ENCODE measurements at places on chromosomes 13 and 19.
A peak's percentile ranks its signal among the peaks of the same experiment; 100 is the strongest.

GRCh38 chr13:81442904-81443303 lies 1102.0 kb upstream of the SPRY2 start:
- DNase-seq = no peak

DNA sequence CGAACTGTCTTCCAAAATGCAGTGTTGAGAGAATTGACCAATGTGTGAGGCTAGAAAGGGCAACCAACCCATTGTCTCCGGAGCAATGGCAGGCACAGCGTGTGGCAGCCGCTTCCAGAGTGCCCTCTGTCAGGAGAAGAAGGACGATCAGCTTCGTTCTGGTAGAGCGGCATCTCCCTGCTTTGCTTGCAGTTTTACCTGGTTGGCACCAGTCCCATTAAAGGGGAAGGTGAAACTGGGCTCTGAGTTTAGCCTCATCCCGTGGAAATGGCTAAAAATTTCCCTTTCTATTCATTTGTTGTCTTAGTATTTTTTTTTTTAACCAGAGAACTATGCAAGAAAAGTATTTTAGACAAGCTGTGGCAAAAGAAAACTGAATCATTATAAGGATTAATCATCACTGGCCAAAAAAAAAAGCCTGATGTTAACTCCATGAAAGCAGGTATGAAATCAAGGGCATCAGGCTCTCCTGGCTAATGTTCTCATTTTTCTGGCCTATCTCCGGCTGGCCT lies 81.5 kb upstream of the SLC7A1 start:
- DNase-seq = no peak

DNA sequence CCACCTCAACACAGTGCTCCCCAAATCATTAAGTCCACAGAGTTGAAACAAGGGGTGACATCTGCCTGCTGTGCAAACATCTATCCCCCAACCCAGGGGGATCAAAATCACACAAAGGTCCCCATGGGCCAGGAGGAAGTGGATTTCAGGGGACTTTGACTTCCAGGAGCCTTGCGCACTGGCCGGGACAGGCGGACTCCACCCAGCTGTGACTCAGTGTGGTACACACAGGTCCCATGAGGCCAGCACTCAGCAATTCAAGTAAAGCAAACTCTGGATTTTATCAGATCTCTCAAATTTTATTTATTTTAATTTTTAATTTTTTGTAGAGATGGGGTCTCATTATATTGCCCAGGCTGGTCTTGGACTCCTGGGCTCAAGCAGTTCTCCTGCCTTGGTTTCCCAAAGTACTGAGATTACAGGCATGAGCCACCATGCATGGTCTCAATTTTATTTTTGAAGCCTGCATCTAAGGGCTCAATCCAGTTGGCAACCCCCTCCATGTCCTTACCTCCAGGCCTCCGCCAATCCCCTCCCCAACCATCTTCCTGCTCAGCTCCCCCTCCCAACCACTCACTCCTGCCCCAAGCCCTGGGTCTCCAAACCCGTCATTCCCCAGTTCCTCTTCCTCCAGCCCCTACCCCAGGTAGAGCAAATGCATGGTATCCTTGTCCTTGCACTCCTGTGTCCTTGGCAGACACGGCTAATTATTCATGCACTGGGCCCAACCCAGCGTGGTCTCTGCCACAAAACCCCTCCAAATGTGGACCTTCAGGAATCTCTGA lies 18.2 kb downstream of the ARHGAP33 start:
- DNase-seq = no peak

DNA sequence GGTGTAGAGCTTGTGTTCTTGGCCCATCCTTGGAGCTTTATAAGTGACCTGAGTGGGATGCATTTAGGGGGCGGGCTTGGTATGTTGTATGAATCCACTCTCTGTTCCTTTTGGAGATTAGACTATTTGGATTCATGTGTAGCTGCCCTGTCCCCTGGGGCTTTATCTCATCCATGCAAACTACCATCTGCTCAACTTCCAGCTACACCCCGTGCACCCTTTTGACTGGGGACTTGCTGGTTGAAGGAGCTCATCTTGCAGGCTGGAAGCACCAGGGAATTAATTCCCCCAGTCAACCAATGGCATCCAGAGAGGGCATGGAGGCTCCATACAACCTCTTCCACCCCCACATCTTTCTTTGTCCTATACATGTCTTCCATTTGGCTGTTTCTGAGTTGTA lies 6.1 kb downstream of the CLEC4M start:
- DNase-seq = no peak

DNA sequence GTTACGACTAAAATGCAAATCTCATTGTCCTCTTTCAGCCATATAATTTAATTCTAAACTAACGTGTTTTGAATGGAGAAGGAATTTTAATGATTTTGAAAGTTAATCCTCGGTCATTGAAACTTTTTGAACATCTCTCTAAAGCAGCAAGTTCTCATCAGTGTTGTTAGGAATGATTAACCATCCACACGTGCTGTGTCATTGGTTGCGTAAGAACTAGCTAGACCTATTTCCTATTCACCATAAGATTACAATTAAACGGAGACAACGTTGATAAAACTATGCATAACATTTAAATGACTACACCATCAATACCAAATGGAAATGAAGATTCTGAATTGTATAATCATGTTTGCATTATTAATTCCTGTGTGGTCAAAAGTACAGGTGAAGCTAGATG lies 155.6 kb upstream of the IRS2 start:
- DNase-seq = no peak

GRCh38 chr19:43798026-43798545 lies 4.2 kb downstream of the LYPD5 start:
- no peak for DNase-seq

DNA sequence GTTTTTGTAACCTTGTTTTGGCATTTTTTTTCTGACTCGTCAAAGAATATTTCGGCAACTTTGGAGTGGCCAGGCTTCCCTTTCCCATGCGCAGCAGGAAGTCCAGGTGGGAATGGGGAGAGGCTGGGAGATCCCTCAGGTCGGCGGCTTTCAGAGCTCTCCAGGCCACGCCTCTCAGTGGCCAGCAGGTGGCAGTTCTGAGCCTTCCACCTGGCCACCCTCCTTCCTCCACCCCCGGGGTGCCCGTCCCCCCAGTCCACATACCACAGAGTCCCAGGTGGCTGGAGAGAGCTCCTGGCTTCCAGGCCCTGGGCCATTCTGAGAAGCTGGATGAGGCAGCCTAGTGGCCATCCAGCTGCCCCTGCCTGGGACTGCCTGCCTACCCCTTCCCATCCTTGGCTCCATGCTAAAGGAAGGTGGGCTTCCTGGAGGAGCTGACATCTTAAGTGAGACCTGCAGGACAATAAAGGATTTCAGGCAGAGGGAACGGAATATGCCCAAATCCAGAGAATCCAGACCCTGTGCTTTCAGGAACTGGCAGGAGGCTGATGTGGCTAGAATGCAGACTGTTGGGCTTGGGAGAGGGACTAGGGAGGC lies 46.3 kb downstream of the CCNE1 start:
- DNase-seq = peak; percentile 29

GRCh38 chr13:98399756-98400155 lies 177.2 kb downstream of the STK24 start:
- DNase-seq = no peak

DNA sequence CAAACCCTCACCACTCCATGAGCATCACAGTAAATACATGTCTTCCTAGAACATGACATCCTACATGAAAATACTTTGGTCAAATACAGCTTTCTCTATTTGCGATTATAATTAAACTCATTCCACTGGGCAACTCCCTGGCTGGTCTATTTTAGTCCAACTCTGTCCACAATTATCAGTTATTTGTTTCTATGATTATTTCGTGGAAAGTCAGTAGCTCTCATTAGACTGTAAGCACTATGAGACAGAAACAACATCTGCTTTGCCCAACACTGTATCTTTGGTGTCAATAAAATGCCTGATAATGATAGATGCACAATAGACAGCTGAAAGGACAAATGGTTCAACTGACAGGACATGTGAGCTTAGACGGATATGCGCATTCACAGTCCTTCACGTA lies 292.0 kb downstream of the KLF12 start:
- no peak for DNase-seq

- DNase-seq = no peak
Measured at GRCh38 chr19:28009696-28010095, 1203.3 kb downstream of the UQCRFS1 start.

GRCh38 chr13:110186231-110186855 lies 120.6 kb downstream of the COL4A1 start:
- DNase-seq = no peak

- DNase-seq = peak; percentile 34
Measured at GRCh38 chr19:35673121-35673804, 6.9 kb downstream of the UPK1A start.

GRCh38 chr19:52542984-52543664 lies 15.7 kb downstream of the ZNF808 start:
- DNase-seq = no peak

GRCh38 chr13:113407531-113408393 lies 43.8 kb upstream of the GRTP1 start:
- DNase-seq = no peak

DNA sequence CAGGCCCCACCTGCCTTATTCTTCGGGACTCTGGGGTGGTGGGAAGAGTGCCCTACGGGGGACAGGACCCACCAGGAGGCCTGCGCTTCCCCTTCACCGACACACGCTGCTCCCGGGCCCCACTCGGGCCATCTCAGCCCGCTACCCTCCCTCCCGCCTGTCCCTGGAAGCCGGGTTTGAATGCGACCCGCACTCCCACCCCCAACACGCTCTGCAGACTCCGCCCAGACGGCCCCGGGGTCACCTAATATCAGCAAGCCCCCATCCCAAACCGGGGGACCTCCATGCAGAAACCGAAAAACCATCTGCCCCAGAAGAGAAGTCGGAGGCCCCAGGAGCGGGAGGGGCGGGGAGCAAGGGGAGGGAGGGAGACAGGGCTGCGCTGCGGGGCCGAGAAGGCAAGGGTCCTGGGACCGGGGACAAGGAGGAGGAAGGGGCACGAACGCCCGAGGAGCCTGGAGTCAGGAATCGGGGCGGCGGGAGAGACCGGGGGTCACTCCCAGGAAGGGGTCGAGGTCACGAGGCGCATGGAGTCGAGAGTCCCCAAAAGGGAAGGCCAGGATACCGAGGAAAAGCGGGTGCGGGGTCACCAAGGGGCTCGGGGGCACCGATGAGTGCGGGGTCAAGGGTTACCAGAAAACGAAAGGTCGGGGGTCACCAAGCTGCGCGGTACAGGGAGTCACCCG lies 766 bp downstream of the SBNO2 start:
- no peak for DNase-seq

DNA sequence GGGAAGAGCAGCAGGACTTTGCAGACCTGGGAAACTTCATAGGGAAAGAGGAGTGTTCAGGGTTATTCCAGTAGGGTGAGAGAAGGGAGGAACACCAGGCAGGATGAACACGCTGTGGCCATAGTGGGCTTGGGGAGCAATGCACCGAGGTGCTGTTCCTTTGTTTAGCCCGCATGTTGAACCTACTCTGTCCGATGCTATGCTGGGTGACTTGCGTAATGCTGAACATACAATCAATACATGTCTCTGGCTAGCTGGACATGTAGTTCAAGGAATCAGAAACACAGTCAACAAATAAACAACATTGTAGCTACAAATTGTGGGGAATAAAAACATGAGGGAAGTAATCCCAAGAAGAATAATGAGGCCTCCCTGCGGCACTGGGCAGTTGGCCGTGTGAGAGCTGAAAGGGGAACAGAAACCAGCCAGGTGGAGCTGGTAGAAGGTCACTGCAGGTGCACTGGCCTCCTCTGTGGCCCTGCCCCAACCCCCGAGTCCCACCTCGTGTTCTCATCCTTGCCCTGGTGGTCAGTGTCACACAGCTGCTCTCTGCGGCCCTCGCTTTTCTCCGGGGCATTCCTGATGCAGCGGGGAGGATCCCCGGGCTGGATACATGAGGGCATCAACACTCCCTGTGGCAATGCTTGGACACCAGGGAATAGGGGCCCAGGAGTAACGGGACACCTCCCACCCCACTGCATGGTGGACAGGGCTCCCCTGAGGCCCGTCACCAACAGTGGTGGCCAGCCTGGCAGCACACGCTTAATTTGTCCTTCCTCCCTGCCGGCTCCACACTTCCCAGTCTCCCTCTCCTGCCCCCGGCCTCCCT lies 36.9 kb upstream of the TUBGCP3 start:
- DNase-seq = no peak

- DNase-seq = no peak
Measured at GRCh38 chr13:94641409-94641941, 39.8 kb downstream of the GPR180 start.

DNA sequence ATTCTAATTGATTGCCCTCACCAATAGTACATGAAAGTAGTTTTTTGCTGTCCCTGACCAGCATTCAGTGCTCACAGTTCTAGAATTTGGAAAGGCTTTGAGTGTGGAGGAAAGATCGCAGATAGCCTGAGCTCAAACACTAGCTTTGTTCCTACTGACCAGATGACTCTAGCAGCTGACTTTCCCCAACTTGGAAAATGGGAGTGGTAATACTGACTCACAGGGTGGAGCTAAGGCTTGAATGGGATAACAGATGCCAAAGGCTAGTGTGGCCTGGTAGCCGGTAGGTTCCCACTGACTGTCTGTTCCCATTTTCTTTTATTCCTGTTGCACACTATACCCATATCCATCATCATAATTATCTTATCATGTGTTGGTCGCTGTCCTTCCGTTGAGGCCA lies 3.7 kb downstream of the ZSCAN22 start:
- DNase-seq = no peak

GRCh38 chr19:34667349-34668076 lies 9.4 kb downstream of the SCGB2B2 start:
- DNase-seq = no peak

GRCh38 chr13:36051082-36051481 lies 80.1 kb downstream of the DCLK1 start:
- no peak for DNase-seq

- DNase-seq = no peak
Measured at GRCh38 chr13:90673746-90674145, 673.7 kb upstream of the MIR17HG start.

- peak; percentile 46 for DNase-seq
Measured at GRCh38 chr19:1725100-1726064, 27.9 kb upstream of the ONECUT3 start.

DNA sequence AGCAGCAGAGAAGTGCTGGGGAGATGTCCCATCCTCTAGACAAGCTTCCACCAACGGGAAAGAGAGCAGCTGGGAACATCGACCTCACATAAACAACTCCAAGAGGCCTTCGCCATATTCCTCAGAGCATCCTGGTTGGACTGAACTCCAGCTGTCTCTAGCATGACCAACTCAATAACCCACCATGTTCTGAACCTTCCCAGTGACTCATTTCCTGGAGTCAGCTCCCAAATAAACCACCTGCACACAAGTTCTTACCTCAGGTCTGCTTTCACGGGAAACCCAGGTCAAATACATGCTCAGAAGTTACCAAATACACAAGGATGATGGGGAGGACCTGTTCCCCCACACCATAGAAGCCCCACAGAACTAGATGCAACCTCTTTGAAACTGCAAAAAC lies 878.5 kb downstream of the UQCRFS1 start:
- DNase-seq = no peak

GRCh38 chr19:485077-485476 lies 11.2 kb upstream of the MADCAM1 start:
- no peak for DNase-seq

GRCh38 chr13:110187641-110188161 lies 119.3 kb downstream of the COL4A1 start:
- no peak for DNase-seq

DNA sequence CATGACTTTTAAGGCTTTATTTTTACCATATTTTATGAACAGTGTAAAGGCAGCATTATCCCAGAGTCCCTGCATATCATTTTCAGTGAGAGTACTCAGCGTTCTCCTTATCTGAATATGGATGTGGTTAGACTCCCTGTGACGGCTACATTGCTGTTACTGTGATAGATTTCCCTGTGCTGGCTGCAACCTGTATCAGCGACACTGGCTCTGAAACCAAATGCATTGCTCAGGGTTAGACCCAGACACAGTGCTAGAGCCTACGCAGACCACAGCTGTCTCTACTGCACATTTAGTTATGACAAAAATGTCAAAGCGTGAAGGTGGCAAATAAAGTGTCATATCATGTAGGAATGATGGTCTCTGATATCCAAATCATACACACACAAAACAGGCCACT lies 138.0 kb downstream of the ENOX1 start:
- DNase-seq = no peak

Data from stimulated activated CD4-positive, alpha-beta T cell treated with anti-CD3 and anti-CD28 coated beads, Interleukin-12 subunit alpha, Interleukin-12 subunit beta, amount 100 ng/mL, for 4 hours (primary cell).